ENCODE measurements at places on chromosomes 12 and 14.

GRCh38 chr14:77302926-77303325, 17.8 kb downstream of the POMT2 start:
- DNase-seq, result no peak

DNA sequence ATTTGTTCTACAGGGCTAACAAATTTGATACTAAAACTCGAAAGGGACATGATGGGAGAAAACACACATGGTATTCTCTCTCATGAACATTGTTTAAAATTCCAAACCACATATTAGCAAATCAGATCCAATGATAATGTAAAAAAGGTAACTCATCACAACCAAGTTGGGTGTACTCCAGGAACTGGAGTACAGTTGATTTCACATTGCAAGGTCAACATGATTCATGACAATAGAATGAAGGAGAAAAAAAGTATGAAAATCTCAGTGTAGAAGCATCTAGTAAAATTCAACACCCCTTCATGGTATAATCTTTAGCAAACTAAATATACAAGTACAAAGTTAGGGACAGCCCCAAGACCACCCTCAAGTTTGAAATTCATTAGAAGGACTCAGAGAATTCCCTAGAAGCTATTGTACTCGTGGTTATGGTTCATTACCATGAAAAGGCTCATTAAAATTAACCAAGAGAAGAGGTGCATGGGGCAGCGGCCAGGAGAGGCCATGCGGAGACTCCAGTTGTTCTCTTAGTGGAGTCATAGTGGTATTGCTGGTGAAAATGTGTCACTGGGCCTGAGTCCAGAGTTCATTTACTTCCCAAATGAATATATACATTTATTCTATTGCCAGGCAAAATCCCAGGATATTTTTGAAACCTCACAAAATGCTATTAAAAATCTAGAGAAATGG, 3.1 kb upstream of the CDCA4 start:
- no peak for DNase-seq

- DNase-seq, result no peak
Observed at GRCh38 chr12:42385326-42385841, 59.4 kb downstream of the PPHLN1 start.

GRCh38 chr12:21695986-21696385, 38.3 kb upstream of the LDHB start:
- no peak for DNase-seq

DNA sequence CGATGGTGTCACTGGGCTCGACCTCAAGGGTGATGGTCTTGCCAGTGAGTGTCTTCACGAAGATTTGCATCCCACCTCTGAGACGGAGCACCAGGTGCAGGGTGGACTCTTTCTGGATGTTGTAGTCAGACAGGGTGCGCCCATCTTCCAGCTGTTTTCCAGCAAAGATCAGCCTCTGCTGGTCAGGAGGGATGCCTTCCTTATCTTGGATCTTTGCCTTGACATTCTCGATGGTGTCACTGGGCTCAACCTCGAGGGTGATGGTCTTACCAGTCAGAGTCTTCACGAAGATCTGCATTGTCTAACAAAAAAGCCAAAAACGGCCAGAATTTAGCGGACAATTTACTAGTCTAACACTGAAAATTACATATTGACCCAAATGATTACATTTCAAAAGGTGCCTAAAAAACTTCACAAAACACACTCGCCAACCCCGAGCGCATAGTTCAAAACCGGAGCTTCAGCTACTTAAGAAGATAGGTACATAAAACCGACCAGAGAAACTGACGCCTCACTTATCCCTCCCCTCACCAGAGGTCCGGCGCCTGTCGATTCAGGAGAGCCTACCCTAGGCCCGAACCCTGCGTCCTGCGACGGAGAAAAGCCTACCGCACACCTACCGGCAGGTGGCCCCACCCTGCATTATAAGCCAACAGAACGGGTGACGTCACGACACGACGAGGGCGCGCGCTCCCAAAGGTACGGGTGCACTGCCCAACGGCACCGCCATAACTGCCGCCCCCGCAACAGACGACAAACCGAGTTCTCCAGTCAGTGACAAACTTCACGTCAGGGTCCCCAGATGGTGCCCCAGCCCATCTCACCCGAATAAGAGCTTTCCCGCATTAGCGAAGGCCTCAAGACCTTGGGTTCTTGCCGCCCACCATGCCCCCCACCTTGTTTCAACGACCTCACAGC, 717 bp downstream of the UBC start:
- peak; percentile 93 for DNase-seq

- DNase-seq, result no peak
Observed at GRCh38 chr12:95413576-95413975, 60.4 kb upstream of the METAP2 start.

GRCh38 chr14:35285168-35286002, 6.8 kb upstream of the PSMA6 start:
- peak; percentile 28 for DNase-seq

GRCh38 chr12:106139422-106140171, 843 bp upstream of the NUAK1 start:
- DNase-seq, result no peak

GRCh38 chr12:116556964-116557698, 2.0 kb upstream of the MAP1LC3B2 start:
- no peak for DNase-seq

- DNase-seq, result no peak
Observed at GRCh38 chr12:110641521-110641920, 27.6 kb downstream of the TCTN1 start.

DNA sequence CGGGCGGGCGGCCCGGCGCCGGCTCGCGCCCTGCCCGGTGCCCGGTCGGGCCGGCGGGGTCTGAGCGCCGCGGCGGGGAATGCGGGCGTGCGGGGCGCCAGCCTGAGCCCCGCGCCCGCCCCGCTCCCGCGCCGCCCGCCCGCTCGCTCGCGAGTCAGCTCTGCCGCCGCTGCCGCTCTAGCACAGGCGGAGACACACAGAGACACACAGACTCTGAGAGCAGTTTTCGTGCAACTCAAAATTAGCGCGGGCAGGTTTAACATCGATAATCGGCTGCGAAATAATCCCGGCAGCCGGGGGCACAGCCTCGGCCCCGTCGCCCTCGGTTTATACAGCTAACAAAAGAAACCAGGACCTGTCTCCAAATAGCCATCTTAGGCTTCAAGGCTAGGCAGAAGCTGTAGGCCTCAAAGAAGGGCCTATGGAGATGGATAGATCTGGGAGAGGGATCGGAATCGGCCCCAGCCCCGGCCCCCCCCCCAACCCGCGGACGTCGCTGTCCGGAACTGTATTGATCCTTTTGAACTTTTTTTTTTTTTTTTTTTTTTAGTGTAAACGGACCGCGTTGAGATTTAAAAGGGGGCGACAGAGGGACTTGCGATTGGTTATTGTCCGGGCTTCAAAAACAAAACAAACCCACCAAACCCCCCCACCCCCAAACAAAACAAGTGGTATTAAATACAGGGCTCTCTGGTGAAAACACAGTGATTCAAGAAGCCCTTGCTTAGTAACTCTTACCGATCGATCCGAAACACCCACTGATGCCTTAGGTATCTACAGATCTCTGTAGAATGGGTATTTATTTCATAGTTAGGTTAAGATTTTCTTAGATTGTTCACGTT, 1.1 kb downstream of the ARID2 start:
- DNase-seq, result peak; percentile 73

DNA sequence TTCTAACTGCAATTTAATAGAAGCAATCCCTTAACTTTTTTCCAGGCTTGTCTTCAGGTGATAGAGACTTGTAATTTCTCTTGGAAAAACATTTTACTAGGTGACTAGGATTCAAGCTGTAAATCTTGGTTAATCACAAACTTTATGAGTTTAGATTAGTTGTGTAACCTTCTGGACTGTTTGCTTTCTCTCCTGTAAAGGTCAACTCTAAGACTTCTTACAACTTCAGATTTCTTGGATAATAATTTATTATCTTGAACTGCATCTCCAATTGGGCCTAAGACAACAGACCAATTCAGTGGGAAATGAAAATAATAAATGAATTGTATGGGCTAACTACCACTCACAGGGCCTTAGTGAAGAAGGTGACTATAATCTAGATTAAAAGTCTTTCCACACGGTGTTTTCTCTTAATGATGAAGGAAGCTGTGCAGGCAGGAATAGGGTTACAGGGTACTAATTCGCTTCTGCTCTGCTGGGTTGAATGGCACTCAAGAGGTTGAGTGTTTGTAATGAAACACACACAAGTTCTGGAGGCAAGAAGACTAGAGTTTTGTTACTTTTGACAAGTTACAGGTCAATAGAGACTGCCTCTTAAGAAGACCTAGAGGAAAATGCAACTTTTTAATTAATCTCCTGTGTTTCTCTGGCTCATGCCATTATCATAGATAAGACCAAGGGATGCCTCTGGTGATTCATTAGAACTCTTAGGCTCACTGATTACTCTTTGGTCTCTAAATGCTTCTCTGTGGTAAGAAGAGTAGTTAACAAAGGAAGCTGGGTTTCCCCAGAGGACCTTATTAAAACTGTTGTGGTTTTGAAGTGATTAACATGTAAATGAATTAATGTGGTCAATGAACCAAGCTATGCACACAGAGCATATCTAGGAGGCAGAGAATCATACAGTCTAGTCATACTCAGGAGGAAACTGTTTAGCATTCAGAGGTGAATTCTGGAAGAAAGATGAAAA, 30.0 kb upstream of the OR4E1 start:
- no peak for DNase-seq

- no peak for DNase-seq
Observed at GRCh38 chr14:32212833-32213232, 9.8 kb upstream of the RNU6-8 start.

- DNase-seq, result no peak
Observed at GRCh38 chr12:25501549-25501948, 51.5 kb downstream of the LMNTD1 start.

DNA sequence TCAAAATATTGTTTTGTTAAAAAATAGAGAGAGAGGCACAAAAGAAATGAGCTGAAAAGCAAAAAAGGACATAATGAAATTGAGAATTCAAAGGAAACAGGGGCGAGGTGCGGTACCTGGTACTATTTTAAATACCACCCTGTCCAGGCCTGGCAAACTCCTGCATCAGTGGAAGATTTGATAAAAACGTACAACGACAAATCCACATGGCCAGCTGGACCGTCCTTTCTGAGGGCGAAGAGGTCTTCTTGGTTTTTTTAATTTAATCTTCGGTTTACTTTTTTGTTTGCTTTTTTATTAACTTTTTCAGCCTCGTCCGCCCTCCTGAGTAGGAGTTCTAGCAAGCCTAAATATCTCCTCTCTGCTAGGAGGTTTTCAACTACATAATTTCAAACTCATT, 11.9 kb downstream of the BCL11B start:
- no peak for DNase-seq

- DNase-seq, result no peak
Observed at GRCh38 chr12:5441497-5442236, 9.8 kb downstream of the NTF3 start.

DNA sequence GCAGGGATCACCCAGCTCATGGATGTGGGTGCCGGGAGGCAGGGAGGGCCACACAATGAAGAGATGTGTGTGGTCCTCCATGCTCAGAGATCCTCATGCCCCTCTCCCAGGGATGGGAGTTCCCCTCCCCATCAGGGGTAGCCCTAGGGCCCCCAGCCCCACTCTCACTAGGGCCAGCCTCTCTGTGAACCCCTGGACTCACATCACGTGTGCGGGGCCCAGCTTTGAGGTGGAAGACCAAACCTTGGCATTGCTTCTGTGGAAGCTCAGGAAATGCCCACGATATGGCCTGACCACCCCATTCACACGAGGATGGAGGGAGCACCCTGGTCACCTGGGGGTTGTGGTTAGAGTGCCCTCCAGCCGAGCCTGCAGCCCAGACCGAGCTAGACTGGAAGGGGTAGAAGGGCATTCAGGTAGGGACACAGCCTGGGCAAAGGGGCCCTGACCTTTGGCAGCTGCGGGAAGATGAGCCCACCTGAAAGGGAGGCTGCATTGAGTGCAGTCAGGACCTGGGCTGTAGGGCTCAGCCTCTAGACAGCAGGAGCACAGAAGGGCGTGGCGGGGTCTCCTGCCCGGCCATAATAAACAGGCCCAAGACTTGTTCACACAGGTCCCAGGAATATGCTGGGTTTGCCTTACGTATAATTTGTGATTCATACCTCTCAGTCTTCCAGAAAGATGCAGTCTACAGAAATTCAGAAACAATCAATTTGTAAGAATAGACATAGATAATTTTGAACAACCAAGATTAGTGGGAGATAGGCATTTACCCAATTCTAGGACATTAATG, 34.8 kb upstream of the RCOR1 start:
- no peak for DNase-seq

GRCh38 chr12:124397807-124398577, 103.1 kb downstream of the RFLNA start:
- DNase-seq, result no peak

DNA sequence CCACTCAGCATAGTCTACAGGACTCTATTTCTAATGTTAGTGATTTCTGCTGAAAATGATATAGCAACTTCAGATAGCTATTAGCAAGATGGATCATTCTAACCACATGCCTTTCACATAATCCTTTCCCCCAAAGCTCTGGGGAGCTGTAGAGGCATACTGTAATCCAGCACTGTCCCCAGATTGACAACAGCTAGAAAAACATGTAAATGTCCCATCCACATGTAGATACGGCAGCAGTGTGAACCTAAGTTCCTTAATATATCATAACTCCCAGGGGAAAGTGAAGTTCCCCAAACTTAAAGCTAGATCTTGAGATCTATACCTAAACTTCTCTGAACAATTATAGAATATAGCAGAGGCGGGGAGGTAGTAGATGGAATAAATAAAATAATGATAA, 14.0 kb downstream of the ZNF664 start:
- no peak for DNase-seq

DNA sequence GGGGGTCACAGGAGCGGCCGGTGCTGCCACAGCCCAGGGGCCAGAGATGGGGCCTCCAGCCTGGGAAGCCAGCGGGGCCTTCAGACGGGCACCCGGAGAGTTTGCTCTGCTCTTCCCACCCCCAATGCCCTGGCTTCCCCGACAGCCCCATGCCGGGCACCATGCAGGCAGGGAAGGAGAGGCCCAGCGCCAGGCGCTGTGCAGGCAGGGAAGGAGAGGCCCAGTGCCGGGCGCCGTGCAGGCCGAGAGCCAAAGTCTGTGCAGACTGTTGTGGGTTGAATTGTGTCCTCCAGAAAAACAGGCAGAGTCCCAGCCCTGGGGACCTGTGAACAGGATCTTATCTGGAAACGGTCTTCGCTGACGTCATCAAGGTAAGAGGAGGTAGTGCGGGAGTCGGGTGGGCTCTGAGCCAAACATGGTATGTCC, 34.3 kb downstream of the GALNT9 start:
- no peak for DNase-seq

DNA sequence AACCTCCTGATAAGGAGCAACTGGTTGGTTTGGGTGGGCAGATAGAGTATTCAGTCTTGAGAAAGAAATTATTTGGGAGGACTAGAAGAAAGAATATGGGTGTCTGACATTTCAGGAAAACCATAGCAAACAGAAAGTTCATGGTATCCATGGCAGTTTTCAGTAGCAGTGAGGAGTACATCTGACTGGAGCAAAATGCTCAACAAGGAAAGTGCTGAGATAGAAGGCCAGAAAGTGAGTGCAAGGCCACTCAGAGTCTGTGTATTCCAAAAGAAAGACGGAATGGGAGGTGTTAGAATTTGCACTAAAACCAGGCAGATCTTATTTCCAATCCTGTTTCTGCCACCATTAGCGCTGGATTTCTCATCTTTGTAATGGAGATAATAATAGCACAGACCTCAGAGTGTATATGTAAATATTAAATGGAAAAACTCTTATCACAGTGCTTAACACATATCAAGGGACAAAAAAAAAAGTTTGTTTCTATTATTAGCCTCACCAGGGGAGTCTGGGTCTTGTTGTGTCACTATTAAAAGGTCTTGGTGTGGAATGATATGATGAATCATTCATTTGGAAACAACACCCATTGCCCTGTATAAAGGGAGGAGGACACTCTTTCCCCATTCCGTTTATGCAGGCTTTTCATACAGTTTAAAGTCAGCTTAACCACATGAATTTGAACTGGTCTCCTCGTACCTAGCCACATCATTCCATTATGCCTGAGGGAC, 349.8 kb downstream of the IPO8 start:
- DNase-seq, result no peak

GRCh38 chr12:102903337-102904007, 13.6 kb downstream of the PAH start:
- DNase-seq, result no peak

All from CD4-positive, alpha-beta T cell treated with Interferon alpha-2 for 1 hour (primary cell).